NCI-H1436 (cell line): ENCODE measurements at places on chromosomes 12 and 14.

DNA sequence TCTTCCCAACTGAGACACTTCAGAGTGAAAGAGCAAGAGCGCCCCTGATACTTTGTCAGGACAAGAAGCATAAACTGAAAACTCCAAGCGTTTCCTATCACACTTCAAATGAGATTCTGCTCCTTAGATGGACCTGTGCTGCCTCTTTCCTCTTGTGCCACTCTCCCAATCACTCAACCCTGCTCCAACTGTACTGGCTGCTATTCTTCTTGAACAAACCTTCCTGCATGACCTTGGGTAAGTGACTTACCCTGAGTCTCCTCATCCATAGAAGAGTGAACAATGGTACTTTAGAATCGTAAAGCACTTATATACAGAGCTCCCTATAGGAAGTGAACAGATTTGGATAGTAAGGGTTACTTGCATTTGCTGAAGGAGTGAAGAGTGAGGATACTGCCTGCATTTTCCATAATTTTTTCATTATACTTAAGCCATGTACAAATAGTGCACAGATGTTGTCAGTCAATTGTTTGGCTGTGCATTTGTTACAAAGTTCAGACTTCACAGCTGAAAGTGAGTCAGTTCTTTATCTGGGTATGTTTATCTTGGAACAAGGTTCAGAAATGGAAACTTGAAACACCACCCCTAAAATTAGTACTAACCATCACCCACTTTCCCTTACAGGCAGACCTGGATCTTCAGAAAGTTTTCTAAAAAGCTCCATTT lies 10.8 kb downstream of the MTERF2 start:
- DNase-seq: no peak

GRCh38 chr12:46669720-46670119 lies 156.1 kb downstream of the SLC38A4 start:
- DNase-seq: no peak

DNA sequence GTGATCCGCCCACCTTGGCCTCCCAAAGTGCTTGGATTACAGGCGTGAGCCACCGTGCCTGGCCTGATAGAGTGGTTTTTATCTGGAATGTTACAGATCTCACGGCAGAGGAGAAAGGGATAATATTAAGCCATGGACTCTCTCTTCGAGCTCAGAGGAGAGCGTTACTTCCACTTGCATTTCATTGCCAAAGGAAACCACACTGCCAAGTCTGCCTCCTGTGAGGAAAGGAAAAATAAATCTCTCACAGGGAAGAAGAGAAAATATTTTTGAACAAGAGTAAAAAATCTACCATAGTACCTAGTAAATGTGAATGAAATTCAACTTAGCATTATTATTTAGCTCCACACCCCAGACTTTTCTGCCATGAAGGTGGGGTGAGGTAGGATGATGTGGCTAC lies 319.2 kb upstream of the PRICKLE1 start:
- DNase-seq: no peak

- DNase-seq: no peak
Measured at GRCh38 chr12:67595365-67595764, 53.2 kb upstream of the DYRK2 start.

DNA sequence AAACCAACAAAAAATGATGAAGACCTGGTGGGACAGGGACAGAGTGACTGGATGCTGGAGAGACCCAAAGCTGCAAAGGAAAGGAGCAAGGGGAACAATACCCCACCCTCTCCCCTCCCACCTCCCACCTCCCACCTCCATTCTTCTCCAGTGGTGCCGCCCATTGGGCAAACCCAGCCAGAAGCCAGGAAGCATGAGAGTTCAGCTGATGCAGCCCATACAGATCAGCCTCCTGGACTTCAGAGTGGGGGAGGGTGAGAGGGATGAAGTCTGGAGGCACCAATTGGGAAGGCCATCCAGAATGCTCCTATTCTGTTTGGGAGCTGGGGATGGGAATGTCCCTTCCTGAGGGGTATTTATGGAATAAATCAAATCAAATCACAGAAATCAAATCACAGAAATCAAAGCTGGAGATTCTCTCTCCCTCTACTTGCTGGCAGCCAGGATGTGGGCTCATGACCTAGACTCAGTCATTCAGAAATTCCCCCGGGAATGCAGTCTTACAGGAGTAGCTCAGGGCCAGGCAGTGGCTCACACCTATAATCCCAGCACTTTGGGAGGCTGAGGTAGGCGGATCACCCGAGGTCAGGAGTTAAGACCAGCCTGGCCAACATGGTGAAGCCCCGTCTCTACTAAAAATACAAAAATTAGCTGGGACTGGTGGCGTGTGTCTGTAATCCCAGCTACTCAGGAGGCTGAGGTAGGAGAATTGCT lies 31.1 kb downstream of the IRF2BPL start:
- no peak for DNase-seq

DNA sequence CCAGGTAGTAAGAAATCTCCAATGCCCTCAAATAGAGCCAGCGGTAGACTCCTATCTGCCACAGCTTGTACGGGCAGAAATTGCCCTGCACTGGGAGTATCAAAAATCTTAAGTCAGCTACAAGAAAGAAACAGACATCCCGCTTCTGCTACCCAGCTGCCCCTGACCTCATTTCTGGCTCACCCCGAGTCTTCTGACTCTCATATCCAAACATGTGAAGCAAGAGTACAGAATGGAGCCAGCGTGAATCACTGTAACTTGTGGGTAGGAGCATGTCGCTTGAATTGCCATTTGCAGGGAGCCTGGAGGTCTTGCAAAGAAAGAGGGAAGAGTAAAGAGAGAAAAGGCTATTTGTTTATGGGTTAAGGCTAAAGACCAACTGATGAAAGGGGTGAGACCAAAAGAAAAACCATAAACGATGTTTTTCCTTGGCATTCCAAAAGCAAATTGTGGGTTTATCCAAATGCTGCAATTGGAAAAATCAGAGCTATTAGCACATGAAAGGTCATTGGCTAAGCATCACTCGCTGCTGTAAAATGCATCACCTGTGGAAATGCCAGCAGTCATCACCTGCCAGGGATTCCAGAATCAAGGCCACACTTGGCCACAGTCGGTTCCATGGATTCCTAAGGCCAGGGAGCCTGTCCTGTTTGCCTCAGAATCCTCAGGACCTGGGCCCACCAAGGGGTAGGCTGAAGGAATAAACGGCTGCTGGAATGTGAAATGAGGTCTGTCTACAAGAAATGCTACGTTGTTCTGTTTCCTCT lies 86.6 kb downstream of the FOXN3 start:
- DNase-seq: no peak

GRCh38 chr12:113120670-113121370 lies 14.7 kb downstream of the RASAL1 start:
- no peak for DNase-seq

- DNase-seq: no peak
Measured at GRCh38 chr14:68076451-68076850, 256.9 kb downstream of the RAD51B start.

- no peak for DNase-seq
Measured at GRCh38 chr12:112676507-112676906, 115.0 kb upstream of the RPH3A start.

- no peak for DNase-seq
Measured at GRCh38 chr14:95341564-95341963, 21.9 kb upstream of the CLMN start.

DNA sequence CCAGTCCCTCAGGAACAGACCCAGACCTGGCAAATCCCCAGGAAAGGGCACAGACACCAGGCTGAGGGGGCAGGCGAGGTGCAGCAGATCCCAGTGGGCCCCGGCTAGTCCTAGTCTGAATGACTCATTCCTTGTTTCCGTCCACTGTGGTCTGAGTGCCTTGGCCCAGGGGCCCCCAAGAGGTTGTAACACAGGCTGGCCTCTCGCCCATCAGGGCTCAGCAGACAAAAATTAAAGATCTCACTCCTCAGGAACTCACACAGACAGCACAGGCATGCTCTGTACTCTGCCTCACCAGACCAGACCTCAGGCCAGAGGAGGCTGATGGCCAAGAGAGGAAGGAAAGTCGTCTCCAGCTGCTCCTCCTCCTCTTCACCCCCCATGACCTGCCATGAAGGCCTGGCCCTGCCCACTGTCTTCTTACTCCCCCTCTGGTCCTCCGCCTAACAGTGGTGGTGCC lies 7.7 kb upstream of the LTBP2 start:
- DNase-seq: no peak

DNA sequence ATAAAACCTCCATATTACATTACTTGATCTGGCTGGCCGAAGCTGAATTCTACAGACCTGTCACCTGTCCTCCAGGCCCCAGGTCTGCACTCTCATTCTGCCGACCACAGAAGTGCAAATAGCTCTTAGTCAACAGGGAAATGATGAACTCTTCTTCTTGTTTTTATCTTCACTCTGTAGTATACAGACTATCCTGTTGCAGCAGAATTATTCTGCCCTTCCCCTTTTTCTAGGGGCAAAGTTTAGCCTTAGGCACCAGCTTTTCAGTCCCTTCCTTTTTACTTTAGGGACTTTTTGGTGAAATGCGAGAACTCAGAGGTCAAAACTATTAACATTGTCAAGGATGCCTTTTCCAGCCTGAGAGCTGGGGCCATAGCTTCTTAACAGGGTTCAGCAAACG lies 229.6 kb upstream of the EGLN3 start:
- no peak for DNase-seq

- no peak for DNase-seq
Measured at GRCh38 chr12:46179693-46180452, 89.0 kb downstream of the SLC38A1 start.

- no peak for DNase-seq
Measured at GRCh38 chr12:98697209-98697608, 52.1 kb downstream of the APAF1 start.

GRCh38 chr14:34322940-34323418 lies 139.1 kb downstream of the SPTSSA start:
- DNase-seq: peak; percentile 48

GRCh38 chr14:104416383-104416782 lies 163.2 kb upstream of the C14orf180 start:
- no peak for DNase-seq

GRCh38 chr12:57620936-57621496 lies 9.8 kb downstream of the ARHGEF25 start:
- DNase-seq: no peak

DNA sequence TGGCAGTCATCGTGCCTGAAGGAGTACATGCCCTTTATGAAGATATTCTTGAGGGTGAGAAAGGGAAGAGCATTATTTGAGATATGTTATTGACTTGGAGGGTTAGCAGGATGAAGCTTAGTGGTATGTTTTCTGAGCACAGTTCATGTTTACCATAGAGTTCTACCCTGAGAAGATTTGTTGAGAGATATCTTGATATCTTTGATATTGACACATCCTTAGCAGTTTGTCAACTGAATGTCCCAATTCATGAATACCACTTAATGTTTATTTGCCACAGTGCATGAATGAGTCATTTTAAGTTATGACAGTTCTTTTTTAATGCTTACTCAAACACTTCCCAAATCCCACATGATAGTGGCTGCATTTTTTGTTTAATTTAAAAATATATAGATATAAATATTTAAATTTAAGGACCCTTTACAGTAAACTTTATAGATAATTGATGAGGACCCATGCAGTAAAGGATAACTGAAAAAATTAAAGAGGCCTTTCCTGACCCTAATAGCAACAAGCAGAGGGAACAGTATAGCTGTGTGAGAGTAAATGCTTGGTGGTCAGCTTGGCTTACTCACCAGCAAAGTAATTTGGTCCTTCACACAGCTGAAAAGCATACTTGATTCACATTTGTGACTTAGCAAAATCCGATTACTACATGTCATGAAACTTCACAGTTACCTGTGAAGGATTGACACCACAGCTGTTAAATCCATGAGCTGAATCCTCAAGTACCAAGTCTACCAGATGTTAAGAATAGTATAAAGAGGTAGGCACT lies 25.8 kb downstream of the SLC39A9 start:
- DNase-seq: no peak

GRCh38 chr12:76762601-76762980 lies 1.3 kb upstream of the ZDHHC17 start:
- DNase-seq: no peak

GRCh38 chr12:228846-229200 lies 14.9 kb upstream of the SLC6A12 start:
- no peak for DNase-seq

- DNase-seq: no peak
Measured at GRCh38 chr14:68630611-68631393, 162.1 kb downstream of the ZFP36L1 start.

GRCh38 chr14:69666690-69667211 lies 55.4 kb downstream of the SUSD6 start:
- no peak for DNase-seq

GRCh38 chr12:26327975-26328644 lies 132.7 kb downstream of the SSPN start:
- DNase-seq: no peak

- DNase-seq: no peak
Measured at GRCh38 chr12:94498073-94498472, 38.4 kb upstream of the CEP83 start.

DNA sequence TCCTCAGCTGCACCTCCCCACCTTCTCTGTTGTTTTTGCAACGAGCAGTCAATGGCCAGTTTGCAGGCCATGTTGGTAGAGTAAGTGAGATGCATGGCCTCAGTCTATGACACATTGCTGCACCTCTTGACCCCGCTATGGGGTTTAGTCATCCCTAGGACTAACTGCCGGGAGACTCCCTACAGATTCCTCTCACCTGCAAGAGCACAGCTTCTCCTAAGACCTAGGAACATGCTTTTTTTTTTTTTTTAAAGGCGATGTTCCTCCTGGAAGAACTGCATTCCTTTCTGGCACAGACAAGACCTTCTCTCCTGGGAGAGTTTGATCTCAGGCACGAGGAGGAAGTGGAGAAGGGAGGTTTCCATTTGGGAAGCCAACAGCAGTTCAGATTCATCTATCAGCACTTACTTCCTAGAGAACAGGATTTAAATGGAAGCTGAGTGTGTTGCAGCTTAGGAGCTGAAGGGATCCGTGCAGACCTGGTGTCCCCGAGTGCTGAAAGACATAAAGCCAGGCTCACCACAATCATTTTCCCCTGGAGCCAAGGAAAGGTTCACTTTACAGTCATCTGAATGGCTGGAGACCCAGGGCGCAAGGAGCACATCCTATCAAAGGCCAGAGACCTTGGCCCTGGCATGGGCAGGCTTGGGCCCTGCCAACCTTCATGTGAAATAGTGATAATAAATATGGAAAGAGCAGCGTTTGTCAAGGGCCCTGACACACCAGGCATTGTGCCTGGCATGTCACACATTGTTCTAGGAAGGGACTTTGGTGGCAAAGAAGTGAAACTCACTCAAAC lies 104.1 kb downstream of the LGMN start:
- DNase-seq: no peak

GRCh38 chr12:6696690-6697583 lies 3.7 kb downstream of the PIANP start:
- no peak for DNase-seq

DNA sequence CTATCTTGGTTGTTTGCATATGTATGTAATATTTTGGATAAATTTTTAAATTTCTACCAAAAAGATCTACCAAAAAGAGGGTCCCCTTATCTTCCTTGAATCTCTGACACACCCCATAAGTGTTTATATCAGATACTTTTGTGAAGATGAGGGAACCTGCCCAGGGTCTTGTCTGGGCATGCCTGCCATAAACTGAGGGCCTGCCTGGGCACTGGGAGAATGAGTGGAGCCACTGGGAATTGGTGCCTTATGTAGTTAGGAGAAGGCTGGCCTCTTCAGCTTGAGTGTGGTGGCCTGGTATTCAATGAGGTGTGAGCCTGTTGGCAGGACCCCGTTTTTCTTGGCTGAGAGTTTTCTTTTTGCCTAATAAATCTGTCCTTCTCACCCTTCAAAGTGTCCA lies 46.5 kb downstream of the OR9K2 start:
- no peak for DNase-seq
